ENCODE measurements at places on chromosomes 7 and 10.

DNA sequence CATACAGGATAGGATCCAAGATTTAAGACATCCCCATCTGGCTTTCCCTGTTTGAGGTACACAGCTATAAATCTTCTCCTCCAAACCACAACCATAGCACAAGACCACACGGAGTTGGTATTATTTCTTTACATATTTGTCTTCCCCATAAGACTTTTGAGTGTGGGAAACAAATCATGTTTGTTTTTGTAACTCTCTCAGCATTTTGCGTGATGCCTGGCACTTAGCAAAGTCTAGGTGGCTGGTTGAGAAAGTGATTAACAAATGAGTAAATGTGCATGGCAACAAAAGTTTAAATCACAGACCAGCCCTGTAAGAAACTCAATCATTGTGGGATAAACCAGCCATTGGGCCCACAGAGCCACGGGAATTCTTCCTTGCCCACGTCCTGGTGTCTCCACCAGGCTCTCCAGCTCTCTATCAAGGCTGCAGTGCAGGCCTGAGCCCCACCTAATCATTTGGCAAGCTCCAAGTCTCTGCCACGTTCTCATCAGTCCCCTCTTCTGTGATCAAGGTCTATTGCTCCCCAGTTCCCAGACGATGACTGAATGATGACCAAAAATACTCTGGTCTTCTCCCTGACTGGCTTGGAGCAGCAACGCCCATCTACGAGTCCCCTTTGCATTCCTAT is 317.8 kb downstream of the TNS3 start:
- DNase-seq, result no peak

GRCh38 chr7:103797647-103798307 is 191.7 kb downstream of the RELN start:
- DNase-seq, result no peak

DNA sequence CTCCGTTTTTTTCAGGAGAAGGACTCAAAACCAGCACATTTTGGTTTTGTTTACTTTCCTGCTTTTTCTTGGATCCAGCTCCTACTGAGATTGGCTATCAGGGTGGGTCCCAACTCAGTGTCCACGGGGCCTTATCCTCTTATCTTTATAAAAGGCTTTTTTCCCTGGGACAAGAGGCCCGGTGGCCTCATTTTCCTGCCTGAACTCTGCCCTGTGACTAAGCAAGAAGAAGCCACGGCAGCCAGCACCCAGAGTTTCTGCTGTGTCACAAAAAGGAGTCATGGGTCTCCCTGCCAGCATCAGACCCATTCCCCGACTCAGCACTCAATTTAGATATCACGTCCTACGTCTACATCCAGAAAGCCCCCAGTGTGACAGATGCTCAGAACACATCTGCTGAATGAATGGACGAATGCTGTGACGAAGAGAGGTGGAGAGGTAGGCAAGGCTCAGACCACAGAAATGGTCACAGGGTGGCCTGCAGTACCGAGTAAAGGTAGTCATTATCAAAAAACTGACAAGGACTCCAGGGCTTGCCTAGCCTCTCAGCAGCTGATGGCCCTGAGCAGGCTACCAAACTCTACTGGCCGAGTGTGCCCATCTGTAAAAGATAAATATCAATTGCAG is 16.7 kb downstream of the DLG5 start:
- peak; percentile 82 for DNase-seq

GRCh38 chr7:82163586-82163985 is 280.0 kb downstream of the CACNA2D1 start:
- DNase-seq, result no peak

Data from right atrium auricular region (tissue), 2 donors.